ENCODE measurements at places on chromosomes 13 and 19.

DNA sequence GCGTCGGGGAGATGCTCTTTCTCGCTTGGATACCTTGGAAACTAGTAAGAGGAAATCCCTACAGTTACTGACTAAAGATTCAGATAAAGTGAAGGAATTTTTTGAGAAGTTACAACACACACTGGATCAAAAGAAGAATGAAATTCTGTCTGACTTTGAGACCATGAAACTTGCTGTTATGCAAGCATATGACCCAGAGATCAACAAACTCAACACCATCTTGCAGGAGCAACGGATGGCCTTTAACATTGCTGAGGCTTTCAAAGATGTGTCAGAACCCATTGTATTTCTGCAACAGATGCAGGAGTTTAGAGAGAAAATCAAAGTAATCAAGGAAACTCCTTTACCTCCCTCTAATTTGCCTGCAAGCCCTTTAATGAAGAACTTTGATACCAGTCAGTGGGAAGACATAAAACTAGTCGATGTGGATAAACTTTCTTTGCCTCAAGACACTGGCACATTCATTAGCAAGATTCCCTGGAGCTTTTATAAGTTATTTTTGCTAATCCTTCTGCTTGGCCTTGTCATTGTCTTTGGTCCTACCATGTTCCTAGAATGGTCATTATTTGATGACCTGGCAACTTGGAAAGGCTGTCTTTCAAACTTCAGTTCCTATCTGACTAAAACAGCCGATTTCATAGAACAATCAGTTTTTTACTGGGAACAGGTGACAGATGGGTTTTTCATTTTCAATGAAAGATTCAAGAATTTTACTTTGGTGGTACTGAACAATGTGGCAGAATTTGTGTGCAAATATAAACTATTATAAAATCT lies 2.7 kb upstream of the KCNRG start:
- DNase-seq: no peak

DNA sequence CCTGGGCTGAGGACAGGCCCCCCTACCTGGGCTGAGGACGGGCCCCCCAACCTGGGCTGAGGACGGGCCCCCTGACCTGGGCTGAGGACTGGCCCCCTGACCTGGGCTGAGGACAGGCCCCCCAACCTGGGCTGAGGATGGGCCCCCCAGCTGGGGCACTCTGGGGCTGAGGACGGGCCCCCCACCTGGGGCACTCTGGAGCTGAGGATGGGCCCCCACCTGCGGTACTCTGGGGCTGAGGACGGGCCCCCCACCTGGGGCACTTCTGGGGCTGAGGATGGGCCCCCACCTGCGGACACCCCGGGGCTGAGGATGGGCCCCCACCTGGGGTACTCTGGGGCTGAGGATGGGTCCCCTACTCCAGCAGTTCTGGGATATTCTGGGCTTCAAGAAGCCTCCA lies 65.5 kb downstream of the RASA3 start:
- DNase-seq: no peak

- no peak for DNase-seq
These were observed 20.0 kb downstream of the RAB20 start for GRCh38 chr13:110541526-110541920.

- no peak for DNase-seq
These were observed 173.8 kb upstream of the SOX1 start for GRCh38 chr13:111893071-111893606.

DNA sequence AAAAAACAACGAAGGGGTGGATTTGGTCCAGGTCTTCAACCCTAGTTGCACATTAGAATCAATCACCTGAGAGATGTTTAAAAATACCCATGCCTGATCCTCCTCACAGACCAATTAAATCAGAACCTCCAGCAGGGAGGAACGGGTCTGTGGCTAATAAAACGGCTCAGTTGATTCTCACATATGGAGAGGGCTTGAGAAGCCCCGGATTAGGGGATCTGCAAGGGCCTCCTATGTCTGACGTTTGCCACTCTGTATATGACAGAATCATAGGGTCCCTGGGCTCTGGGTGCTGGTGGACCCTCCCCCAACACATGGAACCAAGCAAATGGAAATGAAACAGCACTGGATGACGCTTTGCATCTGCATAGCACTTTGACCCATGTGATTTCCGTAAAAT lies 36.7 kb upstream of the C13orf42 start:
- DNase-seq: no peak

DNA sequence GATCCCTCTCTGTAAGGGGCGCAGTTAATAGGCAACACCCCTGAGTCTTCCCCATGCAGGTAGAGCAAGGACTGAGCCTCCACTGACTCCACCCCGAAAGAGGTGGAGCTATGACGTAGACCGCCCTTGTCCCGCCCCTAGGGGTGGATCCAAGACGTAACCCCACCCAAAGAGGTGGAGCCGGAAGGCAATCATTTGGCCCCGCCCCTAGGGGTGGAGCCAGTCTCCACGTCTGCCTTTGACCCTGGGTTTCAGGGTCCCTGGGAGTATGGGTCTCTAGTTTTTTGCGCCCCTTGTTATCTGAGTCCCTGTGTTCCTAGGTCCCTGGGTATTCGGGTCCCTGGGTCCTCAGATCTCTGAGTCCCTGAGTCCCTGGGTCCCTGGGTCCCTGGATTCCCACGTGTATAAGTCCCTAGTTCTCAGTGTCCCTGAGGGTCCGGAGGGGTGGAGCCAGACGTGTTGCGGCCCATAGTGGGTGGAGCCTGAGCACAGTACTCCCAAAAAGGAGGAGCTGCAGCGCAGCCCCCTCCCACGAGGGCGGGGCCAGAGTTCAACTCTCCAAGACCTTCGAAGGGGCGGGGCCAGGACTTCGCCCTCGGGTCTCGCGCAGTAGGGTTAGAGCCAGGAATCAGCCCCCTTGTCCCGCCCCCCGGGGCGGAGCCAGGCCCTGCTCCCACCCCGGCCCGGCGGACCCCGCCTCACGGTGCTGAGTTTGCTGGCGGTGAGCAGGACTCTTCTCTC lies 5.3 kb downstream of the DENND1C start:
- peak; percentile 78 for DNase-seq

DNA sequence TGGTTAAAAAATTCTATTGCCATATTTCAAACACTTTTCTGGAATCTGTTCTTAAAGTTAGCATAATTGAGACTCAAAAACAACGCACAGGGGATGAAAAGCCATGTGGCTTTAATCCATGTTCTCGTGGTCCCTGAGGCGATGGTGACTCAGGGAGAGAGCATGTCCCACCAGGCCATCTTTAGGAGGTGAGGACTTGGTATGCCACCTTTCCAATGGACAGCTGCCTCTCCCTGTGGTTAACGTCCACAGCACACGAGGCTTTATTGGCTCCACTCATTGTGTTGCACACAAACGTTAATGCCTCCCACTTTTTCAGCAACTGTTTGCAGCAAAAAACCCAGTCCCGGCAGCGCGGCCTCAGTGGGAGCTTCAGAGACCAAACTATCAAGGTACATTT lies 51.4 kb downstream of the EFNB2 start:
- DNase-seq: no peak

DNA sequence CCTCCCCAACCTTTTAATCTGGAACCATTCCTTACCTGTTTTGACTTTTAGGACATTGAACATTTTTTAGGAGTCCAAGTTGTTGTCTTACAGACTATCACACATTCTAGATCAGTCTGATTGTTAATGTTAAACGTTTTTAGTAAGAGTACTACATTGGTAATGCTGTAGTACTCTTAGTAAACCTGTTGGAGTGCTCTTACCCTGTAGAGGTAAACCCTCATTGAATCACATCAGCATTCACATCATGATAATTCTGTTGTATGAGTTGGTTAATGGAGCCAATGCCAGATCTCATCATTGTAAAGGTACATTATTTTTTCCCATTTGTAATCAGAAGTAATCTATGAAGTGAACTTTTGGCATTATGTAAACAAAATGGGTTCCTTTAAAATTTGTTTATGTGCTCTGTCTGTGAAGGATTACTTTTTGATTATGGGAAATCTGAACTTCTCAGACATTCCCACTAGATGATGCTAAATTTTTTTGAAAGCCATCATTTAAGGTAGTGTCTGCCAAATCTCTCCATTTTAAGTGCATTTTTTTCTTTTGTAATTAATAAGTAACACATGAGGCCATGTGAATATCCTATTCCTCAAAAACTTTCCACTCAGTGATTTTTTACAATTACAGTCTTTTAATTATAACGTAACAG lies 55.2 kb downstream of the VWA8 start:
- peak; percentile 15 for DNase-seq

DNA sequence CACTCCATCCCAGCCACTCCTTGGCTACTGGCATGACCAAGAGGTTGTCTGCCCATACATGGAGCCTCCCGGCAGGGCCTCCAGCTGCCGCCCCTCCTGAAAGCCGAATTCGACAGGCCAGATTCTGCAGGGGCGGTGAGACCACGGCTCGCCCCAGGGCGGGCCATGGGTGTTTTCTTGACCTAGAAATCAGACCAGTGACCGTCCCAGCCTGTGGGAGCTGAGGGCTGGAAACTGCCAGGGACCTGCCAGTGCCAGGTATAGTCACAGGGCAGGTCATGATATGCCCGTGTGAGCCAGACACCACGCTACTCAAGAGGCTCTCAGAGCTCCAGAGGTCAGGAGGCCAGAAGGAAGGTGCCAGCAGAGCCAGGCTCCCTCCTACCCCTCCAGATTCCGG lies 16.8 kb downstream of the DAPK3 start:
- DNase-seq: no peak

GRCh38 chr13:109233293-109233692 lies 553.1 kb downstream of the IRS2 start:
- no peak for DNase-seq

GRCh38 chr13:28636069-28636468 lies 22.9 kb upstream of the POMP start:
- DNase-seq: no peak

DNA sequence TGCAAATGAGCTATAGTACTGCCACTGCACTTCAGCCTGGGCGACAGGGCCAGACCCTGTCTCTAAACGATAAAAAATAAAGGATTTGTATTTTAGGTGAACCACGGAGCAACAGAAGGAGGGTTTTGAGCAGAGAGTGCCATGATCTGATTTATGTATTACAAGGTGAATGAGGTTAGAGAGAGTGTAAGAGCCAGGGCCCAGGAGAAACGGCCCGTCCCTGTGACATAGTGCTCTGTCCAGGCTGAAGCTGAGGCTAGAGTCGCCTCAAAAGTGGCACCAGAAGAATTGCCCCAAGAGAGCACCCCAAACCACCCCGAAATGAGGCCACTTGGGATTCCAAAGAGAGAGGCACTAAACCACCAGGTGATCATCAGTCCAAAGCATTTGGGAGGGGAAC lies 16.9 kb downstream of the MAG start:
- DNase-seq: no peak

DNA sequence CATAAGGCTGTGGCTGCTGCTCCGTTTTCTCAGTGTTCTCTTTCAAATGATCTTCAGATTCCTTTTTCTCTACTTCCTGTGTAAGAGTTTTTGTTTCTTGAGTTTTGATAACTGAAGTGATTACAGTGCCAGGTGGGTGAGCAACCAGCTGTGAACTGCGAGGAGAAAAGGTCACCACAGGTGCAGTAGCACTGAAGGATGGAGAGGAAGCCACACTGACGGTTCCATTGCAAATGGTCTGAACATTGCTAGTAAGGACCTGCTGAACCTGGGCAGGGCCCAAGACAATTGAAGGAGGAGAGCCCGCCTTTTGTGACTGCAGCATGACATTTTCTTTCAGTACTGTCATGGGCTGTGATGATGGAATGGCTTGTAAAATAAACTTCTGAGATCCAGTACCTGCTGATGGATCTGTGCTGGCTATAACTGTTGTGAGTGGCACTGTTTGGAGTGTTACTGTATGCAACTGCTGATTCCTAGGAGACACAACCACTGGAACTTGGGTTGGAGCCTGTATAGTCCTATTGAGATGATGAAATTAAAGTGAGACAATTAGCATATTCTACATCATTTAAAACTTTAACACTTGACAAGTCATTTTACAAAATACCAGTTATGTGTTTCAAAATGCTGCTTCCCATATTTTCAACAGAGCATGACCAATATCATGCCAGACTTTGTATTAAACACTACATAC lies 85.5 kb downstream of the ELF1 start:
- DNase-seq: peak; percentile 22

DNA sequence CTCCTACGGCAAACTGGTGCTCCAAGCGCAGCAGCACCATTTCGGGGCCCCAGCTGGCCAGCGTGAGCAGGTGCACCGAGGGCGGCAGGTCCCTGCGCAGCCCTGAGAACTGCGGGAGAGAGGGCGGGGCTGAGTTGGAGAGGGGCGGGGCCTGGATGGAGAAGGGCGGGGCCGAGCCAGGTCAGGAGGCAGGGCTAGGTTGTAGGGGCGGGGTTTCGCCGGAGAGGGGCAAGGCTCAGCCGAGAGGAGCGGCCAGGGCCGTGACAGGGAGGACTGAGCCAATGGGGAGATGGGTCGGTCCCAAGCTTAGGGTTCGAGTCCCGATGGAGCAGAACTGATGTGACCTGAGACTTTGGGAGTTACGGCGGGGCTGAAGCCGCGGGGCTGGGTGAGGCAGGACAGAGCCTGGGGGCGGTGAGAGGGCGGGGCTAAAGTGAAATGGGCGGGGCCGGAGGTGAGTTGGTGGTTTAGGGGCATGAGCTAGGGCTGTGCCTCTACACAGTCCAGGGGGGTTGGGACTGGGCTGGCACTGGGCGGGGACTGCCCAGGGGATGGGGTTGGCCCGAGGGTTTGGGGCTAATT lies 19.0 kb downstream of the MAN2B1 start:
- DNase-seq: no peak

DNA sequence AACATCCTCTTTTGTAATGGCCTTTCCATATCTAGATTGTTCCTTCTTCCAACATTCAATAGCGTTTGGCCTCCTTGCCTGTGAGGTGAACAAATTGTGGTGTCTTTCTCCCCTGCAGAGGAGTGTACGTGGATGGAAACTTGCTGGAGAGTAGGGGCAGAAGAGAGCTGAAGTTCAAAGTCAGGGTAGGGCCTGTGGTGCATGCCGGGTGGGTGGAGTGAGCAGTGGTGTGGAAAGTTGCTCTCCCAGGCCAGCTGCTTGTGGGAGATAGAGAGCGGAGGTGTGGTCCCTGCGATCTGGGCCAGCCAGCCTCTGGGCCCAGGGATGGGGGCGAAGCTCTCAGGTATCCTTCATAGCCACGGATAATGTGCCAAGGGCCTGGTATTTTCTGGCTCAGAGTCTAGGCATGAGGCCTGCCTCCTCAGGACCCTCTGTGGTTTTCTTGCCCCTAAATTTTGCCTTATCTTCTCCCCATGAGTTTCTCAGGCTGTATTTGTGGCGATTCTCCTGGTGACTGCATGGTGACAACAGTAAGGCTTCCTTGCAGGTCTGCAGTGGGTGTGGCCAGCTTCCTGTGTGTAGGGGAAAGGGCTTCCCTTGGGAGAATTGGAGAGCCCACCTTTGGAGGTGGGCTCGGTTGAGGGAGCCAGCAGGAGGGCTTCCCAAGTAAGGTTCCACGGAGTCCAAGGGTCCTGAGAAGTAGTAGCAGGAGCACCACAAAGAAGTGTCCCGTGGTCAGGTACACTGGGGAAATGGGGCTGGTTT lies 6.7 kb downstream of the RGCC start:
- DNase-seq: no peak

DNA sequence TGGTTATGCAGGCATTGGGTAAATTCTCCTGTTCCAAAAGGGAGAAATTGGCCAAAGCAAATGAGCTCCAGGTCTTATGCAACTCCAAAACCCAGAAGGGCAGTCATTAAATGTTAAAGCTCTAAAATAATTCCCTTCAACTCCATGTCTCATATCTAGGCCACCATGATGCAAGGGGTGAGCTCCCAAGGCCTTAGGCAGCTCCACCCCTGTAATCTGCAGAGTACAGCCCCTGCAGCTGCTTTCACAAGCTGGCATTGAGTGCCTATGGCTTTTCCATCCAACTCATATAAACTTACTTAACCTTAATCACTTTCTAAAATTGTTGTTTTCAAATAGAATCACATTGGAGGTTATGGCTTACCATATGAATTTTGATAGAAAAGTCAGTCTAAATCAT lies 44.7 kb upstream of the ZNF429 start:
- no peak for DNase-seq

- no peak for DNase-seq
These were observed 34.6 kb upstream of the SOX1 start for GRCh38 chr13:112032186-112032993.
